Inflammatory macrophage treated with lipopolysaccharide for 1 hour (primary cell): ENCODE measurements at places on chromosomes 2 and 18.

GRCh38 chr2:76252704-76253103 lies 542.0 kb upstream of the GCFC2 start:
- no peak for DNase-seq

- no peak for DNase-seq
These were observed 765.1 kb upstream of the SLC8A1 start for GRCh38 chr2:41216978-41217377.

- DNase-seq: no peak
These were observed 8.0 kb downstream of the GLI2 start for GRCh38 chr2:120743657-120744056.

DNA sequence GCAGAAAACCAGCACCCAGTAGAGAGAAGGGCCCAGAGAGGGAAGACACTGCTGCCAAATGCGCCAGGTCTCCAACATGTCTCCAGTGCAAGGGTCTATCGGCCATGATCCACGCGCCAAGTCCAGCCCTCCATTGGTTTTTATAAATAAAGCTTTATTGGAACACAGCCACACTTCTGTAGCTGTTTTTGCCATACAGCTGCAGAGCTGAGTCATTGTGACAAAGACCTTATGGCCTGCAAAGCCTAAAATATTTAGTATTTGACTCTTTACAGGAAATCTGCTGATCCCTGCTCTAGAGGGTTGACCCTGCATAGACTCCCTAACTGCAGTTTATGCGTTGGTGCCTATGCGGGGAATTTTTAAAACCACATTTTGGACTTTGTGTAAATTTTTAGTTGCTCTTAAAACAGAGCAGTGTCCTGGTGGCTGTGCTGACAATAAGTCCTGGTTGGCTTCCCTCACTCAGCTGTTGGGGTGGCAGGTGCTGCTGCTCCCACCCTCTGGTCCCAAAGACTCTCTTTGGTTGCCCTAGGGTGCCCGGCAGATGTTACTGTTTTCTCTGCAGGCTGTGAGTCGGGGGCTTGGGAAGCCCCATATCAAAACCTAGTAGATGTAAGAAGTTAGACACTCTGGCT lies 154.9 kb downstream of the CTIF start:
- no peak for DNase-seq

GRCh38 chr2:148739454-148740105 lies 95.0 kb downstream of the EPC2 start:
- no peak for DNase-seq

- DNase-seq: no peak
These were observed 116.9 kb upstream of the CREB1 start for GRCh38 chr2:207412787-207413310.

- DNase-seq: no peak
These were observed 263.5 kb downstream of the ZNF407 start for GRCh38 chr18:74861154-74861553.

- no peak for DNase-seq
These were observed 112.8 kb upstream of the CDC42EP3 start for GRCh38 chr2:37784071-37784758.

GRCh38 chr2:156319811-156320485 lies 12.6 kb downstream of the NR4A2 start:
- DNase-seq: no peak

DNA sequence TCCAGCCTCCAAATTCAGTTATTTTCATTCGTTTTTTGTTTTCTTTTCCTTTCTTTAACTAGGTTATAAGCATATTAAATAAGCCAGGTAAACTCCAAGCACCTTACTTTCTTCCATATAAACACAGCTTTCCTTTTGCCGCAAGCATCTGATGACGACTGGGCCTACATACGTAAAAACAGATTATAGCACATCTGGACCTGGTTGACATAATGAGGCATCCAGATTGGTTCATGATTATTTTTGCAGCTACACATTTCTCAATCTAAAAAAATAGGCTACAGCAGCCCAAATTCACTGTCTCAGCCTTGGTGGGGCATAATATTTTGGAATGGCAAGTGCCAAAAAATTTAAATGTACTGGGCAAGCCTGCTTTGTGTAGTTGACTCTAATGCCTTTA lies 7.7 kb downstream of the CYP1B1 start:
- no peak for DNase-seq

DNA sequence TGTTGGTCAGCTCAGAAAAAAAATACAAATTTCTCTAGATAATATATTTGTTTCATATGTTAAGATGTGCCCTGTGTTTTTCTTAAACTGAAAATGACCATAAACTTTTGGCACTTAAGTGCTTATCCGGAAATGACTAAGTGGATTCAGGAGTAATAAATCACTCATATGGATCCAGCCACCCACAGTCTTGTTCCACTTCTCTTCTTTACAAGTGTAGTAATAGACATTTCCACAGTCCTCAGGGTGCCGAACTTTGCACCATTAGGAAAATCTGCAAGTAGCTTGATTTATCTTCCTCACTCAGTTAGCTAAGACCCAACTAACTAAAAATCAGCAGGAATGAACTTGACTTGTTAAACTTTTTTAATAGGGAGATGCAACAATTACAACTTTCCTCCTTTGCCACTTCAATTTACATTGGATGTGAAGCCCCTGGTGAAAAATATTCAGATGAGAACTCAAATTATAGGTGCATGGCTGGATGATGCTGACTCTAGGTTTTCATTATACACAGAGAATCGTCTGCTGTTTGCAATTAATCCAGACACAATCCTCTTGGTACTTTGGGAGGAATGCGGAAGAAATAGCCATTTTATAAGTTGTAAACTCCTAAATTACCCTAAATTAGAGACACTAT lies 322.5 kb downstream of the ARHGAP15 start:
- peak; percentile 74 for DNase-seq

- DNase-seq: no peak
These were observed 79.3 kb downstream of the SH3RF3 start for GRCh38 chr2:109208071-109208950.

DNA sequence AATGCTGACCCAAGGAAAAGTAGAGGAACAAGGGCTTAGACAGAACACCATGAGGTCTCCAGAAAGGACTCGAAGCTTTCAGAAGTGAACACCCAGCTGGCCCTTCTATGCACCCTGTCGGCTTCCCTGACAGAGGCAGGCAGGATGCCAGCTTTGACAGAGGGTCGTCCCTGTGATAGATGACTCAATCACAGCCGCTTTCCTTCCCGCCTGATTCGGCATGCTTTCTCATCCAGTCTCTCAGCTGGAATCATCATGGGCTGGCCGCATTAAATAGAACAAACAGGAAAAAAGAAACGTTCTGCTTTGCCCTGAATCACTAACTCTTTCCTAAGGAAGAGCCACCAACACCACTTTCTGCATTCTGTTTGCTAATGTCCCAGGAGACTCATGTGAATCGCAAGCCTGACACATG lies 140.3 kb upstream of the RAB12 start:
- DNase-seq: no peak

DNA sequence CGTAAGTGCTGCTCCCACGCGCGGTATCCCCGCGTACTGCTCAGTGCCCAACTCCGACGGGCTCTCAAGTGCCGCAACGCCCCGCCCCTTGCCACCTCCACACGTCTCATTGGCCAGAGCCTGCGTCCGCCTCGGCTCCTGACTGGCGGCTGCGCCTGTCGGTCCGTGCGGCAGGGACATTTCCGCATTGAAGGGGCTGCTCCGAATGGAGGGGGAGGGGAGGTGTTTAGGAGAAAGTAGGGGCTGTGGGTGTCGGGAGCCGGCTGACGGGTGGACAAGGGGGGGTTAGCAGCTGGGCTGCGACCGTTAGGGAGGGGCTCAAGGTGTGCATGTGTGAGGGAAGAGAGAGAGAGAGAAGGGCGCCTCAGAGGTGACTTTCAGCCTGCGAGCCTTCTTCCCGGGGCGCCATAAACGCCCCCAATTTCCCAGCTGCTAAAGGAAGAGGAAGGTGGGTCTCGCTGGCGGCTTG lies 877 bp upstream of the UGP2 start:
- peak; percentile 98 for DNase-seq

DNA sequence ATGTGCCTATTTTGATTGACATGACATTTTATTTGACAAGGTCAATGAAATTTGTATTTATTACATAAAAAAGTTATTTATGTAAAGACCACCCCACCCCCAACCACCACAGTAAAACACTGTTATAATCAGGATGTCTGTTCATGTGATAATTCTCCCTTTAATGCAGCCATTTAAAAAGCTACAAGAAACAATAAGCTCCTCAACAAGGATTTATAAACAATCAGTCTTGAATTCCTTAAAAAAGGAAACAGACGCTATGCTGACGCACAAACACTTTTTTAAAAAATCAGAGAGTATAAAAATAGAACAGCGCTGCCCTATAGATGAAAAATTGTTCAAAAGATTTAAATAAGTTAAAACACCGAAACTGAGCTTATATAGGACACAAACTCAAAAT lies 102.2 kb downstream of the SOS1 start:
- DNase-seq: no peak

GRCh38 chr2:29763371-29763770 lies 158.0 kb downstream of the ALK start:
- DNase-seq: no peak

GRCh38 chr2:225272173-225272572 lies 127.3 kb upstream of the NYAP2 start:
- DNase-seq: no peak

DNA sequence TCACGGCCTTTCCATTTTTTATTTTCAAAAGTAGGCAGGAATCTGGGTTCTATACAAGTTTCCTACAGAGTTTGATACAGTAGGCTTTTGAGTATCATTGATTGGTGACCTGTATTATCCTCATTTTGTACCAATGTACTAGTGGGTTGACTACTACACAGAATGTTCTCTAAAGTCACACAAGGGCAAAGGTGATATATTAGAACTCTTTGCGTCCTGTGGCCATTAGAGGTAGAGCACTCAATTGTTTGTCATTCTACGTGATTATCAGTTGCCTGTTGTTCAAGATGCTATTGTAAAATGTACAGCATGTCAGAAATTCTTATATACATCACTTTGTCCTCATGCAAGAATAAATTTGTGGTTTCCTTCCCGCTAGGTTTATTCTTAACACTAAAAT lies 24.8 kb downstream of the WDR75 start:
- no peak for DNase-seq

GRCh38 chr18:62324181-62324828 lies 805 bp upstream of the TNFRSF11A start:
- peak; percentile 9 for DNase-seq

- DNase-seq: no peak
These were observed 46.5 kb downstream of the AQP4 start for GRCh38 chr18:26819046-26819445.
